ENCODE measurements at places on chromosomes 7 and 10.

- DNase-seq: no peak
These were observed 159.8 kb downstream of the DIP2C start for GRCh38 chr10:529468-530230.

DNA sequence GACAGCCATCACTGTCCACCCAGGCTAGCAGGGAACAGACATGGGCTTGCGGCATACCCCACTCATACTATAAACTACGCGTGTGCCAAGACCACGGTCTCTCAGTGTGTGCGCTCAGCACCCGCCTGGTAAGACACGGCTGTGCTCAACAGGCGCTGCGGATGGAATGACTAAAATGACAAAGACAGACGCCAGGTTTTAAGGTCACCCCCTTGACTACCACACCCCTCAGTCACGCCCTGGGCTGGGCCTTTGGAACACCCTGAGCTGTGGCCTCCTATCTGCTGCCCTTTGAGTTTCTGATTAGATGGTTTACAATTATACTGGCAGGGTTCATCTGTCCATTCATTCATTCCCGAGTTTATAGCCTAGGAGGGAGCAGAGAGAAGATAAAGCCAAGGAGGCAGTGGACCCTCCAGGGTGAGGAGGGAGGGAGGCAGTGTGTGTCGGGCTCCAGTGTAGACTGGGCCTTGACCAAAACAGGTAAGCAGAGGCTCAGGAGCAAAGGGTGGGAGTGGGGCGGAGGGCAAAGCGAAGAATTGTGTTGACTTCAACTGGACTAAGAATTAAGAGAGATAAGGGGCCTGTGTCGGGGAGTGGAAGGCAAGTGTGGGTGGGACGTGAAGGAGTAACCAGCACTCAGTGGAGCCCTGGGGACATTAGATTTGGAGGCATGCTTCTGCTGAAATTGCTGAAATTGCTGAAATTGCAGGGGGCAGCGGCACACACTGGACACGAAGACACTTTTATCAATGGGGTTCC is 35.0 kb downstream of the TNS3 start:
- DNase-seq: no peak

GRCh38 chr7:135147341-135147898 is 452 bp upstream of the TMEM140 start:
- DNase-seq: no peak

- DNase-seq: no peak
These were observed 111.9 kb downstream of the GALNT17 start for GRCh38 chr7:71243736-71244410.

DNA sequence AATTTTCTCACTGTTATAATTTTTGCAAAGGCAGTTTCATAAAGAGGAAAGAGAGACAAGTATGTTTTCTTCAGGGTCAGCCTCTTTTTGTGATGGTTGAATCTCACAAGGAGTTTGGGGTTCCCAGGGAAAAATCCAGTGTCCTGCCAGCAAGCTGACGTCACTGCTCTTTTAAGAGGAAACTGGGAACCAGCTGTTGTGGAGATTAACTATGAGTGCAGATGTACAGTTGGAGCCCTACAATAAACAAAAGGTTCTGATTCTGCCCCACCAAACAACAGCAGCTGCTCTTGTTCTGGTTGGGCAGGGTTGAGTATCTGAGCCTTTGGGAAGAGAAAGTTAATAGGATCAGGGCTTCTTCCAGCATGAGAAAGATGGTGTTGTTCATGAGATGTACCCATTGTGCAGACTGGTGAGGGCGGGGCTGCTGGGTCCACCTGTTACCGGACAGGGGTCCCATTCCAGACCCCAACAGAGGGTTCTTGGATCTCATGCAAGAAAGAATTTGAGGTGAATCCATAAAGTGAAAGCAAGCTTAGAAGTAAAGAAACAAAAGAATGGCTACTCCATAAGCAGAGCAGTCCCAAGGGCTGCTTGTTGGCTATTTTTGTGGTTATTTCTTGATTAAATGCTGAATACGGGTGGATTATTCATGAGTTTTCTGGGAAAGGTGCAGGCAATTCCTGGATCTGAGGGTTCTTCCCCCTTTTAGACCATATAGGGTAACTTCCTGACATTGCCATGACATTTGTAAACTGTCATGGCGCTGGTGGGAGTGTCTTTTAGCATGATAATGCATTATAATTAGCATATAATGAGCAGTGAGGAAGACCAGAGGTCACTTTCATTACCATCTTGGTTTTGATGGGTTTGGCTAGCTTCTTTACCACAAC is 12.5 kb downstream of the PRF1 start:
- no peak for DNase-seq

DNA sequence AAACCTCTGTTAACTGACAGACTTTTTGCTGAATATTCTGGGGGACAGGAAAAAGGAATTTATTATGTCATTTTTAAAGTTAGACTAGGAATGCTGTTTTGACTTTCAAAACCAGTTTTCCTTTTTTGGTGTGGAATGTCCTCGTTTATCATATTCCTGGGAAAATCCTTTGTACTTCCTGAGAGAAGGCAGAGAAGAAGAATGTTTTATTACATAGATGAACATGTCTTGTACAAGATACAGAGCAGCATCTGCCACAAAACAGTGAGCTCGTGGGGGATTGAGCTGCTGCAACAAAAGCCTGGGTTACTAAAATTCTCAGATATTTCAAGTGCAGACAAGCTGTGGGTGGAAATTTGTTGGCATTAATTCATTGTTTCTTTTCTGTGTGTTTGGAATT is 20.2 kb downstream of the MCU start:
- no peak for DNase-seq

DNA sequence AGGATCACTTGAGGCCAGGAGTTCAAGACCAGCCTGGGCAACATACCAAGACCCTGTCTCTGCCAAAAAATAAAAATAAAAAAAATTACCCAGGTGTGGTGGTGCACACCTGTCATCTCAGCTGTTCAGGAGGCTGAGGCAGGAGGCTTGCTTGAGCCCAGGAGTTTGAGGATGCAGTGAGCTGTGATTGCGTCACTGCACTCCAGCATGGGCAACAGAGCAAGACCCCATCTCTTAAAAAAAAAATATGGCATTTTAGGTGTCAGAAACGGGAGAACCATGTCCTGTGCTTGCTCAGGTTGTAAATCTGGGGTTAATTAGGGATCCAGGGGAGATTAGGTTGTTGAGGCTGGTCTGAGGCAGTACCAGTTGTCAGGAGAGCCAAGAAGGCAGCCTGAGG is 64.9 kb downstream of the GTF2IRD1 start:
- DNase-seq: no peak

DNA sequence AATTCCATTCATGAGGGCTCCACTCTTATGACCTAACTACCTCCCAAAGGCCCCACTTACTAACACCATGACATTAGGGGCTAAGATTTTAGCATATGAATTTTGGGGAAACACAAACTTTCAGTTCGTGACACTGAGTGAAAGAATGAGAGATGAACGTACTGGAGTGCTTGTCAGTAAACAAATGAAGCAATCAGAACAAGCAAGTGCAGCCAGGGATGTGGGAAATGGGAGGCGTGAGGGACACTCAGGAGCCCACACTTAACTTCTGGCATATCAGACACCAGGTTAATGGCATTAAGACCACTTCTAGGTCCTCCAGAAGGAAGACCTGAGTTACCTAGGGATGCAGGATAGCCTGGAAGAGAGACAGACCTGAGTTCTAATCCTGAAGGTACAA is 2.3 kb upstream of the MDFIC start:
- DNase-seq: no peak

GRCh38 chr10:30192846-30193608 is 133.6 kb upstream of the JCAD start:
- DNase-seq: no peak

DNA sequence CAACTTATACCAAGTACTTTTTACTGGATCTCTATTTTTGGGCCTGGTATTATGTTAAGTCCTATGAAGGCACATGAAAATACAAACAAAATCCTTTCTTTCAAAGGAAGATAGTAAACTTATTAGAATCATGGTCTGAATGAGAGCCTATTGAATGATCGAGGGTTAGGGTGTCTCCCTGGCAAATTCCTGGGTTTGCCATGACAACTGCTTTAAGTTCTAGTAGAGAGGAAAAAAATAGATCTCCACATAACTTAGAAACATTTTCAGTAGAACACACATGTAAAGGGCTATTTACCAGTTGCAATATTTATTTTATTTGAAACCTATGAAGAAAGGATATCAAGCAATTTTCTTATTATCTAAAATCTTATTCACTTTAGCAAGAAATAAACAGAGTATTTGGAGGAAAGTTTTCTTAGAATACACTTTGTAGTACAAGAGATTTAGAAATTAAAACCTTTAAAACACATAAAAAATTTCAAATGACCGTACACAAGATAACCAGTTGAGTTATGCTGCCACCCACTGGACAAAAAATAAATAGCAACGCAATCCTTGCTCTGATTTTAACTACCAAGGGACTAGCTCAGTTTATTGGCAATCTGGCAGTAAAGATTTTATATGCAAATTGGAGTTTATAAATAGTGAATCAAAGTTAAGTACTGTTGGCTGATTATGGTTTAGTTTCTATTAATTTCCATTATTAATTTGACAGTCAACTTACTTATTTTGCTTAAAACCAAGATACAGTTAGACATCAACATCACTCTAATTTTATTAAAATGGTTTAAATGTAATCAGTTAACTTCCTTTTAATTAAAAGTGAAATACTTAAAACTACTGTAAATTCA is 33.9 kb downstream of the CACUL1 start:
- DNase-seq: peak; percentile 41

GRCh38 chr10:26216585-26217395 is at the start of gene GAD2:
GAD2 (plus strand) TSS chr10:26216774; CDS start chr10:26216810, 36 bp downstream.
- no peak for DNase-seq

- no peak for DNase-seq
These were observed 126.6 kb upstream of the BET1 start for GRCh38 chr7:94130716-94131115.

DNA sequence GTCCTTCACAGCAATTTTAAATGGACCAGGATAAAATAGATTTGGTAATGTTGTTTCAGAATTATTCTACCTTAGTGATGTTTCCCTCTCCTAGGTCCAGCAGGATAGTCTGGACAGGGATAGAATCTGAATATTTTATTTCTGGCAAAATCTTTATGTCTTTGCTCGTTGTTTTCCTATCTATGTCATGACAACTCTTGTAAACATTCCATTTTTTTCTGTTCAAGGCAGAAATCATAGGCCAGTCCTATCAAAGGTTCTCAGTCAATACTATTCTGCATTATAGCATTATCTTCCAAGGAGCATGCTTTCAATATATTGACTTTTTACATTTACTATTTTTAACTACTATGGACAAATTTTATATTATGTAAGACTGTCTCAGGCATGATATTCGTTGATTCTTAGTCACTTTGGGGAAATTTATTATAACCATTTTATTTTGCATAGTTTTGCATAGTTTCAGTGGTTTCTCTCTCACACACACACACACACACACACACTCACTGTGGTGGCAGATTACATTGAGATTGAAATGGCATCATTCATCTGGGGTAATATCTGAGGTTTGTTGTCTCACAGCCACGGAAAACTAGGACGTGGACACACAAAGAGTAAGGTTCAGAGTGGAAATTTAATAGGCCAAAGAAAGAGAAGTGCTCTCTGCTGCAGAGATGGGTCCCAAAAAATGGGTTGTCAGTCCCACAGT is 17.2 kb downstream of the TAS2R60 start:
- no peak for DNase-seq

- peak; percentile 91 for DNase-seq
These were observed 716.5 kb downstream of the INHBA start for GRCh38 chr7:40986351-40986873.

DNA sequence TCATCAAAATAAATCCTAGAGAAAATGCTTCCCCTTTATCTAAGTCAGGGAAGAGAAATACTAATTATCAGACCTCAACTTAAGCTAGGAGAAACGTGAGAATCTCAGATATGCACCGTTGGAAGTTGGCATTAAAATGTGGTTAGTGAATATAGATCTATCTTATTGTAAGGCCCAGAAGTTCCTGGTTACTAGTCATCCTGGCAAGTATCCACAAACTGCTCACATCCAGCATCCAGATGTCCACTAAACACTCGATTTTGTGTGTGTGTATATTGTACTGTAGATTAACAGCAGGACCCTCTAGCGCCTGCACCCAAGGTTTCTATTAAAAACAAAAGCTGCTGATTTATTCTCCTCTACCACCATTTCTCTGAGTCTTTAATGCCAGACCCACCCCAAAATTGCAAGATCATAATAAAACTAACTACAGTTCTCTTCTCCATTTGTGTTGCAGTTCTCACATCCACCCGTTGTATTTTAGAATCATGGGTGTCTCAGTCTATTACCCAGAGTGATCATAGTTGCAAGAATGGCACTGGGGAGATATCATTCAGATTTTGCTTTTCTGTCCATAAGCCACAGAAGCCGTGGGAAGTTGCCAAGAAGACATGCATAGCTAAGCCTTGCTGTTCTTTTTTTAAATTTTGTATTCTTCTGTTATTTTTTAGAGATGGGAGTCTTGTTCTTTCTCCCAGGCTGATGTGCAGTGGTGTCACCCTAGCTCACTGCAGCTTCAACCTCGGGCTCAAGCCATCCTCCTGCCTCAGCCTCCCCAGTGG is 165.4 kb downstream of the KIAA1217 start:
- DNase-seq: no peak

DNA sequence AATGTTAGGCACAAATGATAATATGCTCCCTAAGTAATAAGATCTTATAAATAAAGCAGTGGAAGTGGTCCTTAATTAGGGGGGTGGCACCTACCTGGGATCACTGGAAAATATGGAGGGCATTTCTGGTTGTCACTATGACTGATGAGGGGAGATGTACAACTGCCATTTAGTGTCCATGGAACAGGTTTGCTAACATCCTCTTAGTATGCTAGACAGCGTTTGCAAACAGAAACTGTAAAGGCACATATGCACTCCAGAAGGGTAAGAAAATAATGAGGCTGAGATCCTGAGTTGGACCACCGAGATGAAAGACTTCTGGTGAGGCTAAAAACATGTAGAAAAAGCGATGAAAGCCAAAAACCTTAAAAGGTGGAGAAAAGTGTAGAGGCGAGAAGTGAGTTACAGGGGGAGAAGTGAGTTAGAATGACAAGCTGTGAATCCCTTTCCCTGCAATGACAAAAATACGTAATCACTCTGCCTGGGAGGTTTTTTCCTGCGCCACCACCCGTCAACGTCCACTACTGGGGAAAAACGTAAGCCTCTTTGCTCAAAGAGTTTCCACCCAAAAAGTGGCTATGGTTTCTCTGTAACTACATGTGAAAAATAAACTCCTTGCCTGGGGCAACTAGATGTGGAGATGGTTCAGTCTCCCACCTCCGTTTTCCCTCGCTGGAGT is 767 bp downstream of the KRIT1 start:
- DNase-seq: no peak

GRCh38 chr10:59106441-59106840 is 70.0 kb upstream of the PHYHIPL start:
- no peak for DNase-seq

GRCh38 chr7:6889252-6889812 is 63.3 kb upstream of the CCZ1B start:
- DNase-seq: no peak

- no peak for DNase-seq
These were observed 78.8 kb upstream of the TMEM196 start for GRCh38 chr7:19852192-19852591.

All from RCC 7860 (cell line).